ENCODE measurements at places on chromosomes 16 and 17.
A peak's percentile ranks its signal among the peaks of the same experiment; 100 is the strongest.

DNA sequence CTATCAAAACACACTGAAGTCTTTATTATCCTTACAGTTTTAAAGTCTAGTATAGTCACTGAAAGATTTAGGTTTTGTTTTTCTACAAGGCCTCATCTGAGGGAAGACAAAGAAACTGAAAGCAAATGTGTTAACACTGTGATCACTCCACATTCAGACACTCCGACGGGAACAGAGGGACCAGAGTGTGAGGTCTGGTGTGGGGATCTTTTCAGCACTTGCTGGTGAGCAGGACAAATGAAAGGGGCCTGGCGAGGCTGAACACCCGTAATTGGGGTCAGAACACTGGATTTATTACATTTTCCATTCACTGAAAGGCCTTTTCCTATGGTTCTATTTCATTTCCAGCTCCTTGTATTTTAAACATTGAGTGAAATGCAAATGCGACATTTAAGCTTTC, 910.5 kb downstream of the CDH11 start:
- no peak for DNase-seq

GRCh38 chr17:18910881-18911280, 41.1 kb upstream of the SLC5A10 start:
- no peak for DNase-seq

GRCh38 chr16:56607675-56608042, 725 bp upstream of the MT2A start:
- DNase-seq = no peak

DNA sequence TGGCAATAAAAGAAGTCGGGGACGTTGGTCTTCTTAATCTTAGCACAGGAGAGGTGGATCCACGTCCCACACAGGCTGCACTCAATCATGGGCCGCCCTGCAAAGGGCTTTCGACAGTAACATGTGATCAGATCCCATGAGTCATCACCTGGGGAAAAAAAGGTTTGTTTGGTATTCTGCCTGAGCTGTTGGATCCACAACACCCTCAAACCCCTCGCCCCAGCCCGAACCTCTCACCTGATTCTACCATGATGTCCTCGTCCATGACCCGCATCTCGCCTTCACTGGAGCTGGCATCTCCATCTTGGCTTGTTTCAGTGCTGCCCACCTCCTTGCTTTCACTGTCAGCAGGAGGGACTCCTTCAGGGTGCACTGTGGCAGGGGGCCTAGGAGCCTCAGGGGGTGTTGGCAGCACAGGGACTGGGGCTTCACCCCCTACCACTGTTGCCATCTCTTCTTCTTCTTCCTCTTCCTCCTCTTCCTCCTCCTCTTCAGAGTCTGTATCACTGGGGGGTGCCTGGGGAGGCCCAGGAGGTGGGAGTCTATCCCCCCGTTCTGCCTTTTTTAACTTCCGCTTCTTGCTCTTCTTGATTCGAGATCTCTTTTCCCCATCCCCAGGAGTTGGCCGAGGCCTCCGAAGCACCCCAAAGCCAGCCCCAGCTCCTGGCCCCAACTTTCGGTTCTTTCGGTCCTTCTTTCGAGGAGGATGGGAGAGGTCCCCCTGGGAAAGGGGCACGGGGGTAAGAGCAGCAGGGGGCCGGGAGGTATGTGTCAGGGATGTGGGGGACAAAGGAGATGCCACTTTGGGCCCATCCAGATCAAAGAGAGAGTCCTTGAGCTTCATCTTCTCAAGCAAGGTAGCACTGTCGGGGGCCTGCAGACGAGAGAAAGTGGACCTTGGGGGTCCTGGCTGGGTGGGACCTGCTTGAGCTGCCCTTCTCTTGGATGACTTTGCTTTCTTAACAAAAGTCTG, 1.7 kb upstream of the DVL2 start:
- no peak for DNase-seq

DNA sequence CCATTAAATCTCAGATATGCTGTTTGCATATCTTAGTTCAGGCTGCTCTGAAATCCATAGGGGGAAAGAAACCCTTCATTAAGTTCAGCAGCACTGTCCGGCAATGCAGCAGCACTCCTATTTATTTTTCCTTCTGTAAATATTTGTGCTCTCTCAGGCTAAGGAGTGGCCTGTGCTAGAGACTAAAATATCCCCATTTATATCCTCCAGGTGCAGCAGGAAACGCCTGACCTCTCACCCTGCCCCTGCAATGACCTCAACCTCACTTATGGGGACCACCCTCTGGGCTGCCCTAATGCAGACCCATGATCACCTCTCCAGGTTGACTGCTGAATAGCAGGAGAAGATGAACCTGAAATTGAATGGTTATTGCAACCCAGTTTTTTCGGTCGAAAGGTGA, 165.0 kb upstream of the ELAC2 start:
- no peak for DNase-seq

DNA sequence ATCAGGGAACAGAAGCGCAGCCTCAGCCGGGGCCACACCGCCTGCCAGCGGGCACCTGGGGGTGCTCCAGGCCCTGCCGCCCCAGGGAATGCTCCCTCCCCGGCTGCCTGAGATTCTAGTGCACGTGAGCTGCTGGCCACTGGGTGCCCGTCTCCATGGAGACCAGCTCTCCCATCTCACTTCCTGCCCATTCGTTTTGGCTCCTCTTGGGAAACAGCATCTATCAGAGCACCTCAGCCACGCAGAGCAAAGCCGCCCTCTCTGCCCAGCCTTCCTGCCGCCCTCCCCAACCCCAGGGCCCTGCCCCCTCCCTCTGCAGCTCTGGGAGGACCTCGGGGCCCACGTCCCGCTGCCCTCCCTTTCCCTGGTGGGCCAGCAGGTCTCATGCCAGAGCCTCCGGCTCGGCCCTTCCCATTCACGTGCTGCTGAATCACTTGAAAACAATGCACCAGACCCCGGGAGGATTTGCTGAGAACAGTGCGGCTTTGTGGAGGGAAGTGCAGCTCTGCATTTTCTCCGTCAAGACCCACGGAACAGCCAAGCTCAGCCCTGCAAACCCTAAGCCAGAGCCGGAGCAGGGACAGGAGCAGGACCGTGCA, 19.4 kb downstream of the CEP295NL start:
- no peak for DNase-seq

GRCh38 chr17:9472541-9472940, 103.1 kb downstream of the STX8 start:
- no peak for DNase-seq

GRCh38 chr17:29349409-29349808, 40.8 kb upstream of the TAOK1 start:
- no peak for DNase-seq

DNA sequence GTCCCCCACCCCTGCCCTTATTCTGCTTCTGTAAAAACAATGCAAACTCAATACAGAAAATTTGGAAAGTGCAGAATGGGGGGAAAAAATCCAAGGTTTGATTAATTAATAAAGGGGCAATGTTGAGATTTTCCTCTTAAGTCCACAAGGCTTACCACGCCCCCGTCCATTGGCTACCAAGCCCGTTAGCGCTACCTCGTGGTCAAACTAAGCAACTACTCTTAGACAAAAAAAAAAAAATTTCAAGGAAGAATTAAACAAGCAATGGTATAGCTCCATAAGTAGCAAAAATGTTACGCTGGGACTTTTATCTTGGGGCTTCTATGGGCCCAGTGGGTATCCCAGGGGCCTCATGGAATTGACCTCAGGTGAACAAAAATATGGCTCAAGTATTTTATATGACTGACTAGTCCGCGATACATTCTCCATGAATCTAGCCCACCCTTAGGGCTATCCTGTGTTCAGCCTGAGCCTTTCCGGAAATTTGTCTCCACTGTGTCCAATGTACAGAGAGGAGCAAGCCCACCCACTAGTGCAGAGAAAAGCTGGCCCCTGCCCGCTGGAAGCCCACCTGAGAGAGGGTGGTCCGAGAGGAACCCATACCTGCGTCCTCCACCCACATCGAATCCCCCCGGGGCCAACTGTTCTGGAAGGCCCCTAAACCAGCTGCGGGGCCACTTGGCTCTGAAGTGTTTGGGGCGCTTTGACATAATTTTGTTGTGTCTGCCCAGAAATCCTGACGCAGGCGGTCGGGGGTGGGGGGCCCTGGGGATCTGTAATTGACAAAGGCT, 19.1 kb upstream of the TEX2 start:
- DNase-seq = peak; percentile 22

GRCh38 chr17:79108232-79108850, 33.7 kb downstream of the ENGASE start:
- no peak for DNase-seq

- DNase-seq = no peak
Observed at GRCh38 chr17:57102122-57102521, 17.1 kb downstream of the AKAP1 start.

GRCh38 chr16:81810894-81811538, 31.9 kb downstream of the PLCG2 start:
- DNase-seq = no peak

- DNase-seq = no peak
Observed at GRCh38 chr16:68776821-68777485, 39.9 kb downstream of the CDH1 start.

GRCh38 chr17:83204230-83204725, 124.9 kb downstream of the METRNL start:
- DNase-seq = peak; percentile 11

- DNase-seq = no peak
Observed at GRCh38 chr17:53894591-53894990, 71.9 kb downstream of the KIF2B start.

- DNase-seq = no peak
Observed at GRCh38 chr16:52070341-52071057, 476.4 kb downstream of the TOX3 start.

DNA sequence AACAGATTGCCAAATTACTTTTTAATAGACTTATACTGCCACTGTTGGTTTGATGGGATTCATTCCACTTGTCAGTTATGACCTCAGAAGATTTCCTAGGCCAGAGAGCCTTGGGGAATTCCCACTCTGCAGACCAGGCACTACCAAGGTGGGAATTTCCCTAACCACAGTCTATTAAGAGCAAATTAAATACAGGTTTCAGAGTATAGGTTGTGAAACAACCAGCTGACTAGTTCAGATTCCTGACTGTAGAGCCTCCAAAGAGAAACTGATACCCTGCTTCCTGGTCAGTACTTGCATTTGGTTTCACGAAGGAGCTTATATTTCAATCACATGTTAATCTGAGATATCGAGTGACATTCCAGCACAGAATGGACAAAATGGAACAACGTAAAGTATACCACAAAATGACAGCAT, 186.5 kb downstream of the STX8 start:
- no peak for DNase-seq

DNA sequence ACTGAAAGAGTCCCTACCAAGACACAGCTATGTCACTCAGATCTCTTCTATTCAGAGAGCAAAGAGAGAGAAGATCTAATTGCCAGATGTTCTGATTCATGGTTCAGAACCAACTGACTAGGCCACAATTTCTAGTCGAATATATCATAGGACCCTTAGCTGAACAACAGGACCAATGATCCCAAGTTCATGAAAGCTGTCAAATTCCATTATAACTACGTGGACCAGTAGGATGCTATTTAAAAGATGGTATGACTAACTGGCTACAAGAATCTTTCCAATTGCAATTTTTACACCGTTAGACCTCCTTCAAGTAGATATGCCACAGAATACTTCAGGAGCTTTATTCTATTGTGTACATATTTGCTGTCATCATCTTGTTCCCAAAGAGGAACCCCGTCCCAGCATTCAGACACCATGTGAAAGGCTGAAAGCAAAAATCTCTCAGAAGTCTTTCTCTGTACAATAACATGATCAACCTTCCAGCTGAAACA, 26.0 kb downstream of the DCUN1D3 start:
- no peak for DNase-seq

DNA sequence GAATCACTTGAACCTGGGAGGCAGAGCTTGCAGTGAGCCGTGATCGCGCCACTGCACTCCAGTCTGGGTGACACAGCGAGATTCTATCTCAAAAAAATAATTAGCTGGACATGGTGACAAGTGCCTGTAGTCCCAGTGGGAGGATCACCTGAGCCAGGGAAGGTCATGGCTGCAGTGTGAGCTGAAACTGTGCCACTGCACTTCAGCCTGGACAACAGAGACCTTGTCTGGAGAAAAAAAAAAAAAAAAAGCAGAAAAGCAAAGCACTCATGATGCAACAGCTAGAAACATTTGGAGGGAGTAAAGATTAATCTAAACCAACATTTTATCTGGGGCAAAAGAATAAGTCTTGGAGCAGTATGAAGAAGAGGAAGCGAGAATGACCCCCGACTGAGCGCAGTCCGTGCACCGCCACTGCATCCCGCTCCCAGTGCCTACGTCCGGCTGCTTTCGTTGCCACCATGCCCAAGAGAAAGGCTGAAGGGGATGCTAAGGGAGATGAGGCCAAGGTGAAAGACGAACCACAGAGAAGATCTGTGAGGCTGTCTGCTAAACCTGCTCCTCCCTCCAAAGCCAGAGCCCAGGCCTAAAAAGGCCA, 8.2 kb downstream of the PRPSAP1 start:
- DNase-seq = no peak

- DNase-seq = no peak
Observed at GRCh38 chr17:81230043-81230820, 7.5 kb upstream of the CEP131 start.

DNA sequence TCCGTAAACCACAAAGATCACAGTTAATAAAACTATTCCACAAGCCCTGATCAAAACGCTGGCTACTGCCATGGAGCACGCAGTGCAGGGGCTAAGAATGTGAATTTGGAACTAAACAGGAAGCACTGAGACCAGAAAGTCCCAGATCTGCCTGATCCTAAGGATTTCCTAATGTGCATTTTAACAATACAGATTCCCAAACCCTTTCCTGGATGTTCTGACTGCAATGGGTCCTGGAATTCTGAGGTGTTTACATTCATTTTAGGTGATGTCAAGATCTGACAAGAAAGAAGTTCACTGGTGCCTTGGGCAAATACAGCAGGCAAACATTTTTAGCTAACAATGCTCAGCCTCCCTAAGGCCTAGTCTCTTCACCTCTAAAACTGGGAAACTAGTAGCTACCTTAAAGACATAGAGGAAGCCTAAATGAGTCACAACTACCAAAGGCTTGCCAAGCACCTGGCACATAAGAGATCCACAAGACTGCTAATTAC, 10.3 kb downstream of the NSMCE1 start:
- DNase-seq = no peak

DNA sequence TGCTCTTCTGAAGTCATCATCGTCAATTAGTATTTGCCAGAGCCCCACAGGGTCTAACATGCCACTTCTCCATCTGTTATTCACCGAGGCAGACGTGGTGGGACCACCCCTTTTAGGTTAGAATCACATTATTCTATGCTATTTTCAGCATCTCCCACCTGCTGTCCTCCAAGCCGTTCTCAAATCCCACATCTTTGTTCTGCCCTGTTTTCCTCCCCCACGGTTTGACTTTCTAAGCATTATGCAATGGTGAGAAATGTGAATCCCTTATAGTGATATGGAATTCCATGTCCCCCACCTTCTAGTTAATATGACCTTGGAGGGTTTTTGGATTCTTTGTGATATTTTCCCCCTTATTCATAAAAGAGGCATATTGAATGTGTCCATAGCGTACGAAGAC, 634.1 kb upstream of the RBFOX1 start:
- DNase-seq = no peak
